Epithelial cell of proximal tubule (primary cell): ENCODE measurements at places on chromosomes 16 and 17.

DNA sequence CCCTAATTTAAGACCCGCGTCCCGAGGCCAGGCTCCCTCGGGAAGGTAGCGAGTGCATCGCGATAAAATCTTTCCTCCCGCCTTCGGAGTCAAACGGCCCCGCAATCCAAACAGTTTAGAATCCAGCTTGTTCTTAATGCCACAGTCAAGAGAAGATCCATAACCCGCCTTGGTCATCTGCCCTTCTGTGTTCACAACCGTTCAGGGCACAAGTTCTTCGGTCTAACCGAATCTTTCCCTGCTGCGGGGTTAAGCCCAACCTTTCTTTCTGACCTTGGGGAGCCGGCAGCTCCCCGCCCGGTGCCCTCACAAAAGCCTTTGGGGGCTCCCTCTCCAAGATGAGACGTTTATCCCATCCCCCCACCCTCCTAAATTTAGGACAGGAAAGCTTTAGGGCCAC is 30.3 kb downstream of the CPSF4L start:
- no peak for DNase-seq

GRCh38 chr16:64390102-64390501 is 731.8 kb downstream of the CDH11 start:
- no peak for DNase-seq

- no peak for DNase-seq
These were observed 25.4 kb downstream of the RTN4RL1 start for GRCh38 chr17:1999557-2000251.

GRCh38 chr17:76676629-76677028 is 33.1 kb upstream of the ST6GALNAC1 start:
- no peak for DNase-seq

DNA sequence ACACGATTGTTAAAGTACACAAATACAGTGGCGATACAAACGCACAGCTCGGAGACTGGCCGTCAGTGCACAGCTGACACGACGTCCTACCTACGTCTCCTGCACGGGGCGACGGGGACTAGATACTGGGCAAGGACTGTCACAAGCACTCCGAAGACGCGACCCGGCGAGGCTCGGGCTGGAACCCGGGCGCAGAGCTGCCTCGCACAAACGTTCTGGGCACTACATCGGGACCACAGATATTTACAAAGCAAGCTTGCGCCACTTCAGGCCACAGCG is 13.8 kb downstream of the SLC16A3 start:
- DNase-seq: no peak

GRCh38 chr17:13736916-13737315 is 135.2 kb upstream of the HS3ST3A1 start:
- no peak for DNase-seq

- no peak for DNase-seq
These were observed 11.9 kb upstream of the FAAP100 start for GRCh38 chr17:81563861-81564586.

GRCh38 chr17:40663252-40663651 is 1.7 kb downstream of the KRT222 start:
- DNase-seq: no peak

- no peak for DNase-seq
These were observed 15.6 kb downstream of the RFWD3 start for GRCh38 chr16:74650966-74651567.

- DNase-seq: no peak
These were observed 65.9 kb downstream of the KSR1 start for GRCh38 chr17:27522028-27522635.

DNA sequence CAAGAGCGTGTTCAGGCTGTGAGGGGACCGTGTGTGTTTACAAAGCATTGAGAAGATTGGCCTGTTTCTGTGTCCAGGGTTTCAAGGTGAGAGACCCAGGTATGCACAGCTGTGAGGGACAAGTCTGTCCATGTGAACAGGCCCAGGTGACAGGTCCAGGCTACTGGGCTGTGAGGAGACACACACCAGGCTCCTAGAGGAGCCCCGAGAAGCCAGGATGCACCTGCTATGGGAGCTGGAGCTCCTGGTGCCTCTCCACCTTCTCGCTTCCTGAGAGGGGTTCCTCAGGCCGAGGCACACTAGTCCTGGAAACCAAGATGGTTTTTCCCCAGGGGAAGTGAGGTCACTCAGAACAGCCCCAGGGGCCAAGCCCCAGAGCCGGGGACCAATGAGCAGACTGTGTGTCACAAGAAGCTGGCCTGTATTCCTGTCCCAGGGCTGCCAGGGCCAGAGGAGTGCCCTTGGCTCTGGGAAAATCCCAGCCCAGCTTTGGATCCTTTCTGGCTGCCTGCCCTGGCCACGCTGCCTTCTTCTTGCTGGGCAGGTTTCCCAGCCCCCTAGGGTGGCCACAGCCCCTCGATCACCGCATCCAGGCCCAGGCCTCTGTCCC is 153.4 kb upstream of the PLCG2 start:
- peak; percentile 64 for DNase-seq

DNA sequence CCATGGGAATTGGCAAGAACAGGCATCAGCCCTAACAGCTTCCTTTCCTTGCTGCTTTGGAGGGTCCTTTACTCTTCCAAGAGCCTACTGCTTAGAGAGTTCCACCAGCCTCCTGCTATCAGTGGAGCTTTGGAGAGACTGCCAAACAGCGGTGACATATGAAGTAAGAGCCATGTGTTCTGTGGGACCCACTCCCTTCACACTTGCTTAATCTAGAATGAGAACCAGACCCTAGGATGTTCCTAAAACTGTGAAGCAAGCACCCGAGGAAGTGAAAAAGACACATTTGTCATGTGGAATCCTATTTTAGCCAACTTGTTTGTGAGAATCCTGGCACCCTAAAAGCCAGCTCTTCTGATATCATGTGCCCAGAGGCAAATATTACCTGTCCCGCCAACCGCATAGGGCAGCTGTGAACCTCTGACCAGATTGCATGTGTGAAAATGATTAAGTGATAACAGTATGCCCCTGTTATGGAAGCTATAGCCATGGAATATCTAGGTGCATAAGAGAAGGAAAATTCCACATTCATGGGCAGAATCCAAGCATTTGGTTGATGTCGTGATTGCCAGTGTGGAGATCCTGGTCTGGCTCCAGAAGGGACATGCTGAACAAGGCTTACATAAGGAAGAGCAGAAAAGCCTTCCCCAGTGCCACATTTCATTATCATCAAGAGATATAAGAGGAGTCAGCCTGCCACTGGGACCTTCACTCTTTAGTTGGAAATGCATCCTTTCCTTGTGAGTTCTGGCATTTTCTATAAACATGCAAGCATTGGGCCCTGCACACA is 18.7 kb downstream of the RCVRN start:
- no peak for DNase-seq

DNA sequence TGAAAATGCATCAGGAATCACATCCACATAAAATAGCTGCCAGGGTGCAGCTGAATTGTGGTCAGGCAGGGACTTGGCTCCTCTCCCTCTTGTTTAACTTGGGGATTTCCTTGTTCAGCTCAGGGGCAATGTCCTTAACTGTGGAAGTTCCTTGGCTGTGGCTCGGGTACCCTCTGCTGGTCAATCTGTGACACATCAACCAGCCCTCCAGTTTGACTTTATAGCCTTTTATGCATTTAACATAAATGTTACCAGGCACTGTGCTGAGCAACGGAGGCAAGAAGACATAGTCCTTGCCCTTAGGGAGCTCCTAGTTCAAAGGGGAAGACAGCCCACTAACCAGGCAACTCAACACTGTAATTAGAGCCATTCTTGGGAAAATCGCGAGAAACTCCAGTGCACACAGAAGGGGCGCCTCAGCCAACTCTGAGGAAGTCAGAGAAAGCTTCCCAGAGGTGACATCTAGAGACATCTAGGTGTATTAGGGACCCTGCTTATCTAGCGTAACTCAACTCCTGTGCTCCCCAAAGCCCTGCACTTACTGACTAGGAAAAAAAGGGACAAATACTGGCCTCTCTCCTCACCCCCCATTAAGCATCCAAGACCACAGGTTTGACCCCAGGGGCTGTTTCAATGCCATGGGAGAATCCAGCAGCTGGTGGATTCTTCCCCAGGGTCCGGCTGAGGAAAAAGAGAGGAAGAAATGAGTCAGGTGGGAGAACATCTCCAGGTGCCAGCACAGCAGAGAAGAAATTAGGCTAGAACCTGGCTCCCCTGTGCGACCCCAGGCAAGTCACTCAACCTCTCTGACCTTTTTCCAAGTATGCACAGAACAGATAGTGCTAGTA is 17.3 kb upstream of the EEF2K start:
- peak; percentile 81 for DNase-seq

DNA sequence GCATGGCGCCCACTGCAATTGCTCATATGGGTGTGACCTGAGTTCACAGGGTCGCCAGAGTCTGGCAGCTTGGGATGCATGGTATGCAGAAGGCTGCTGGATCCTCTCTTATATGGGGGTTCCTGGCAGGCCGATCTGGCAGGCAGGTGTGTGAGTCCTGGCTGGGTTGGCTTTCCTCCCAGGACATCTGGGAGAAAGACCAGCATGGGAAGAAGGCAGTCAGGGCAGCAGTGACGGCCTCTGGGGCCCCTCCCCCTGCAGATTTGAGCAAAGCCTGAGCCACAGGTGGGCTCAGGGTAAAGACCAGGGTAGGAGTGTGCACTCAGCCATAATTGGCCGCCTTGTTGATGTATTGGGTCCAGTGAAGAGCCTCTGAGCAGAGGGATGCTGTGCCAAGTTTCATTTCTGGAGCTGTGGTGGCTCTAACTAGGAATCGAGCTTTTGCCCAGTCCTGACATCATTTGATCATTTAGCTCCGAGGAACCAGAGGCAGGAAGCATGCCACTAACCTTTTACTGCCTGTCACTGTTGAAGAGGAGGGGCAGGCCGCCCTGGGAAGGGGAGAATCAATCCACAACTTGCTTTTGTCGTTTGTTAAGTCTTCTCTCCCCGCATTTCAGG is 174.3 kb downstream of the CCDC182 start:
- no peak for DNase-seq

- DNase-seq: no peak
These were observed 4.0 kb downstream of the MYH3 start for GRCh38 chr17:10652984-10653659.

DNA sequence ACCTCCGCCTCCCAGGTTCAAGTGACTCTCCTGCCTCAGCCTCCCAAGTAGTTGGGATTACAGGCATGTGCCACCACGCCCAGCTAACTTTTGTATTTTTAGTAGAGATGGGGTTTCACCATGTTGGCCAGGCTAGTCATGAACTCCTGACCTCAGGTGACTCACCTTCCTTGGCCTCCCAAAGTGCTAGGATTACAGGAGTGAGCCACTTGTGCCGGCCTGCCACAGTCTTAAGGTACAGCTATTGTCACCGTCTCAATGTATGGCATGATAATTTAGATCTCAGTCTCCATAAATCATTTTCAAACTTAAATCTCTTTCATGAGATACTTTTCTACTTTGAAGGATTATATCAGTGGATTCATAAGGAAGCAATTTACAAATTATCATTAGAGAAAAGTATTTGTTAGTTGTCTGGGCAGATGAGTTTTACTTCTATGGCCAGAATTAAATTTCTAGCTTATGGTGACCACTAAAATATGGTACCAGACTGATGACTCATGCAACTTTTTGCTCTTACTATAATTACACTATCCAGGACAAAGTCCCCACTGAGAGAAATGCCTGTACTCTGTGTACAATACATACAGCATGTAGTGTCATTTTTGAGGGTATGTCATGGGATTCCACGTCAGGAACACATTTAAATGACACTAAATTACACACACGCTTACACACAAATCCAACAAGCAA is 1230.3 kb upstream of the GOT2 start:
- no peak for DNase-seq

DNA sequence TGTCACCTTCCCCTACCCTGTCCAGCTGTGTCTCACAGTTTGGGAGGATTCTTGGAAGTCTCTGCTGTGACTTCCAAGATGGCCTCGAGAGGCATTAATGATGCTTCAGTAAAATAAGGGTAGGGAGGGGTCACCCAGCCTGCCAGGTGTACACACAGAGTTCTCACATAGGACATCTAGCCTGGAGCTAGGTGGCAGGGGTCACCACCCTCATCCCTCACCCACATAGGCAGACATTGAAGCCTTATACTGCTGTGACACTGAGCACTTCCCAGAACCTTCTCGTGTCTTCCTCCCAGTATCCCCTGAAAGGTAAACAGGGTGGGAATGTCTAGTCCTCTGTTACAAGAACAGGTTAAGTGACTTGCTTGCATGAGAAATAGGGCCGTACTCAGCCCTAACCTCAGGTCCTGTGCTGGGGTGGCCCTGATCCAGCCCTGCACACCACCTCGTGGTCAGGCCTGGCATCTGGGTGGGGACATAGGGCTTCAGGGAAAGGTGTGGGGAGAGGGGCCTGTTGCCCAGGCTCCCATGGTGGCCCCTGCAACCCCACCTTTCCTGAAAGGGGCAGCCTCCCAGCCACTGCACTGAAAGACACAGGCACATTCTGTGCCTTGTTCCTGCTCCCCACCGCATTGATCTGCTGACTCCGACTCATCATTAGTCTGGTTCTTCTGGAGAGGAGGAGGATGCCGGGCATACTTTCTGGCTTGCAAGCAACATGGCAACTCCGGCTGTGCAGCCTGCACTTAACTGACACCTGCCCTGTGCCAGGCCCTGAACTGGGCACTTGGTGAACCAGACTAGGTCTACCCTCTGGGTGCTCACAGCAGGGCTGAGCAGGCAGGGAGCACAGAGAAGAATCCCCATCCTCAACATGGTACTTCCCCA is 3.6 kb upstream of the MMP15 start:
- no peak for DNase-seq

- DNase-seq: no peak
These were observed 13.5 kb downstream of the C17orf67 start for GRCh38 chr17:56820207-56820606.

GRCh38 chr17:28711723-28712031 is at the start of gene PROCA1:
Gene PROCA1, minus strand, starts transcription at chr17:28711888. Its CDS starts 228 bp downstream, at chr17:28711660.
- DNase-seq: no peak

GRCh38 chr16:87963400-87963799 is 12.2 kb downstream of the BANP start:
- DNase-seq: no peak

DNA sequence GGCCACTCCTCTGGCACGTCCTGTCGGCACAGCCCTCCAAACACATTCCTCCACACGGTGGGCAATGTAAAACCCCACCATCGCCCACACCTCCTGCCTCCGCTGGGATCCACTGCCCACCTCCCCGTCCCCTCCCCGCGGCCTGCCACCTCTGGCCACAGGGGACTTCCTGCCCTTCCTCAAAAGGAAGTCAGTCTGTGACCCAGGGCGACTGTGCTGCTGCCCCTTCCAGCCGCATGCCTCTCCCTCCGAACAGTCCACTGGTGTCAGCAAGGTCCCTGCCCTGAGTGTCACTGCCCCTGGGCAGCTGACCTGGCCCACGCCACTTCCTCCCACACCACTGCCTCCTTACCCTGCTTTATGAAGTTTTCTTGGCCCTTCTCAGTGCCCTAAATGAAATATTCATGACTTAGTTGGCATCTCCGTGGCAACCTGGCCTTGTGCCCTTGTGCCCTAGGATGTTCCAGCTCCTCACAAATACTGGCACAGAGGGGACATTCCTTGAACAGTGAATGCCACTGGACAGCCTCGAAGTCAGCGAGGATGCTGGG is 2.0 kb downstream of the PLD6 start:
- DNase-seq: no peak

DNA sequence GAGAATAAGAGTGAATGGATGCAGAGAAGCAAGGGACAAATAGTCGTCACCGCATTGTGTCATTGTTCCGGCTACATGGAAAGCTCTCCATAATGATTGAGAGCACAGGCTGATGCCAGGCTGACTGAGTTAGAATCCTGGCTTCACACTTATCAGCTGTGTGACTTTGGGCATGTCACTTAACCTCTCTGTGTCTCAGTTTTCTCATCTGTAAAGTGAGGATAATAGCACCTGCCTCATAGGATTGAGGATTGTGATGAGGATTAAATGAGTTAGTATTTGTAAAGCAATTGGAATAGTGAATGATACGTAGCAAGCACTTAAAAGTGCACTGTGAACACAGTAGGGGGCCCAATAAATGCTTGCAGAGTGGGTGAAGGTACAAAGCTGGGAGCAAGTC is 45.7 kb upstream of the LYRM9 start:
- DNase-seq: no peak

- no peak for DNase-seq
These were observed 25.2 kb upstream of the CIBAR2 start for GRCh38 chr16:85137323-85138072.
